ENCODE measurements at places on chromosomes 1 and 21.

- no peak for DNase-seq
These were observed 7.4 kb upstream of the TFAP2E start for GRCh38 chr1:35565742-35566133.

DNA sequence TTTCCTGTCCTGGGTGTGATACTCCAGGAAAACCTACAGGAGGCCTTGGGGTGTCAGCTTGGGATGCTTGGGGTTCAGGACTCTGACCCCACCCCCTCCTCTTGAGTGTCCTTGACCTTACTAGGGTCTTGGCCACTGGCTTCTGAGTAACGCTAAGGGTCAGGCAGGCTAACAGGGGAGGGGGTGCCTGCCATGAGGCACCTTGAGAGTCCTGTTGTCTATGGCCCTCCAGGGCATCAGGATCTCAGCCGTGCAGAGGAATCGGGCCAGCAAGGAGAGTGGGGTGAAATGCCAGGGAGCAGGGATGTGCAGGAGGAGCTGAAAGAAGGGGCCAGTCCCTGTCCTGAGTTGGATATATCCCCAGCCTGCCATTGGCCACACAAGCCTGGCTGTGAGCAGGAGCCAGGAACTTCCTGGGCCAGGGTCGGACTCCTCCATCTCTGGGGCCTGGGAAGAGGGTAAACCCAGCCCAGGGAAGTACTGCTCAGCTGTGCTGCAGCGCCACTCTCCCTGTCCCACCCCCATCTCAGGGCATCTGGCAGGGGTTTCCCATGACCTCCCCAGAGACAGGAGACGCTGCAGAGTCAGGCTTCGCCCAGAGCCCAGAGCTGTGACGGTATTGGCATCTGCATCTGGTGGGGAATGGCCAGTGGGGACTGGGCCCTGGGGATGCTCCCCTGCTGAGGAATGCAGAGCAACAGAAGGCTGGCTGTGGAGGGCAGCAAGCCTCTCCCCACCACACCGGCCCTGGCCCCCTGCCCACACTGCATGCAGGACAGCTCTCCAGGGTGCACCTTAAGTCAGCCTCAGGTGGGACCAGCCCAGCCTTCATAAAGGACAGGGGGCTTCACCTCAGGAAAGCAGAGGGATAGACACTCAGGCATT, 6.3 kb downstream of the KIF21B start:
- peak; percentile 89 for DNase-seq

- no peak for DNase-seq
These were observed 16.0 kb downstream of the ENO1 start for GRCh38 chr1:8862528-8862927.

GRCh38 chr1:167899253-167899681, 14.7 kb downstream of the ADCY10 start:
- DNase-seq = no peak

Data from NCI-H524 (cell line).